CD8-positive, alpha-beta memory T cell (primary cell): ENCODE measurements at places on chromosomes 1 and 21. TPM values are rescaled to one million over a fixed set of nuclear protein-coding genes. Genes with fewer than 3 reads are reported as not detected.

- DNase-seq, result no peak
Measured at GRCh38 chr1:84719543-84720217, 29.4 kb upstream of the SSX2IP start.

GRCh38 chr1:226064816-226065248, 2.3 kb downstream of the H3-3A start:
- DNase-seq, result peak; percentile 22

- DNase-seq, result no peak
Measured at GRCh38 chr1:8139383-8139782, 113.3 kb upstream of the ERRFI1 start.

The LAMB3 gene
- polyA plus RNA-seq, result 0.28 TPM

GRCh38 chr1:176691251-176692228, 228.6 kb downstream of the PAPPA2 start:
- no peak for DNase-seq

- DNase-seq, result no peak
Measured at GRCh38 chr1:152107984-152108881, 7.0 kb downstream of the TCHH start.

GRCh38 chr1:178726087-178726517, 1.1 kb downstream of the RALGPS2 start:
- peak; percentile 71 for DNase-seq

GRCh38 chr1:167697667-167698141, 24.1 kb upstream of the MPZL1 start:
- no peak for DNase-seq

DNA sequence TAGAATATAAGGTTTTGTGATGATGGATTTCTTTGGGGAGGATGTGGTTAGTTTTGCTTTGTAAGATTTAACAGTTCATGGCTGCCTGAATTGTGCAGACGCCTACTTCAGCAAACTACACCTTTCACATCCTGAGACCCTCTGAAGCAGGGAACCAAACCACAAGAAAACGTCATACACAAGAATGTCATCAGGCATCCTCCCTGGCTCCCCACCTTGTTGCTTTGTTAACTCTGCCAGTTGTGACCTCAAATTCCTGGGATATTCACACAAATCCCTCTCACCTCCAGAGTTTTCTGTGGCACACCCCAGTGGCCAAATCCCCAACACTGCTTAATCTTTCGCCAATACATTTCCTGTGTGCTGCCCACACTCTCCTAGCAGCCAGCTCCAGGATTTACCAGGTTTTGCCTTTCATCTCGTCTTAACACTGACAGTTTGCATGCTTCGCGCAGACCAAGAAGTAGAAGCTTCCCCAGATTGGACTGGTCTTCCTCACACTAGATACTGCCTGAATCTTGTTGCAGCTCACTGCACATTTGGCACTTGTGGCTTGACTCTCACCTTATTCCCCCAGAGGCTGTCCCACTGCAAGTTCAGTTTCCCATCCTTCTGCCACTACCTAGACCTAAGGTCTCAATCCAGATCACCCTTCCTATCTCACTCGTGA, 51.1 kb upstream of the CTTNBP2NL start:
- DNase-seq, result no peak

DNA sequence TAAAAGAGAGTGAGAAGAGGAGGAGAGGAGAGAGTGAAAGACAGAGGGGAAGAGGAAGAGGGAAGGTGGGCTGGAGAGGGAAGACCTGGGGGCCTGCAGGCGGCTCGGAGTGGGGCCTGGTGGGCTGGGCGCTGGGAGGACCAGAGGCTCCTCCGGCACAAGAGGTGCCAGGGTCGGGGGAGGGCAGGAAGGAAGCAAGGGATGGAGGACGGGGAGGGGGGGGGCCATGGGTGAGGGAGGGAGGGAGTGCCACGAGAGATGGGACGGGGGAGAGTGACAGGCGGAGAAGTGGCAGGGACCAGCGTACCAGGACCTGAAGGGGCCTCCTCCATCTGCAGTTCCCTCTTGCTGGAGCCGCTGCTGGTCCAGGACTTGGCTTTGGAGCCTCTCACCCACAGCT, 87.7 kb downstream of the CASZ1 start:
- DNase-seq, result no peak

The TNNT2 gene
- not detected for polyA plus RNA-seq

- peak; percentile 67 for DNase-seq
Measured at GRCh38 chr1:160855181-160855981, 7.3 kb downstream of the CD244 start.

GRCh38 chr1:215623162-215623561, 56.1 kb downstream of the KCTD3 start:
- no peak for DNase-seq
